ENCODE measurements at places on chromosomes 7 and 10.

GRCh38 chr10:27743012-27743876, 2.4 kb downstream of the MKX start:
- peak; percentile 9 for DNase-seq

- DNase-seq: no peak
These were observed 27.4 kb downstream of the SCART1 start for GRCh38 chr10:133481086-133481643.

DNA sequence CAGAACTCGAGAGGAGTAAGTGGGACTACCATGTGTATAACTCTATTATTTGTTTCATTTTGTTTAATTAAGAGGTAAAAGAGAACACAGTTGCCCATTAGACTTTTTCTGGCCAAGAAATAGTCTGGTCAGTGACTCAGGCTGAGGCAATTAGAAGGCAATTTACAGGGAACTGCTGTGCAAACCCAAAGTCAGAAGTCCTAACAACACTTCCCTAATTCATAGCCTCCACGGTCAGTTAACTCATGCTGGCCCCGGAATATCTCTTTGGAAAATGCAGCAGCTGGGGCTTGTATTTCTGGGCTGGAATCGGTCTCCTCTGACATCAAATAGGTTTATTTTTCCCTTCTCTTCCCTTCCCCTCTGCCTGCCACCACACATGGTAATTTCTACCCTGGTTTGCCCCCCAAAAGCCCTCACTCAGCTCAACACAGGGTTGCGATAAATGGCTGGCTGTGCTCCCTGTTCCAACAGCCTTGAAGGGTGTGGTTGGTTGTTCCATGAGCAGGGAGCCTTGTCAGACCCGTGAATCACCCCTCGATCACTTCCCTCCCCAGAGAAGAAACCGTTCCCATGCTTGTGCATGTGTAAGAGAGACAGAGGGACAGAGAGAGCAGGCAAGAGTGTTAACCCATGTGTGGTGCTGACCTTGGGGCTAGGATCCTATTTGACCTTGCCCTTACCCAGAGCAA, 5.3 kb downstream of the SH3PXD2A start:
- DNase-seq: no peak

DNA sequence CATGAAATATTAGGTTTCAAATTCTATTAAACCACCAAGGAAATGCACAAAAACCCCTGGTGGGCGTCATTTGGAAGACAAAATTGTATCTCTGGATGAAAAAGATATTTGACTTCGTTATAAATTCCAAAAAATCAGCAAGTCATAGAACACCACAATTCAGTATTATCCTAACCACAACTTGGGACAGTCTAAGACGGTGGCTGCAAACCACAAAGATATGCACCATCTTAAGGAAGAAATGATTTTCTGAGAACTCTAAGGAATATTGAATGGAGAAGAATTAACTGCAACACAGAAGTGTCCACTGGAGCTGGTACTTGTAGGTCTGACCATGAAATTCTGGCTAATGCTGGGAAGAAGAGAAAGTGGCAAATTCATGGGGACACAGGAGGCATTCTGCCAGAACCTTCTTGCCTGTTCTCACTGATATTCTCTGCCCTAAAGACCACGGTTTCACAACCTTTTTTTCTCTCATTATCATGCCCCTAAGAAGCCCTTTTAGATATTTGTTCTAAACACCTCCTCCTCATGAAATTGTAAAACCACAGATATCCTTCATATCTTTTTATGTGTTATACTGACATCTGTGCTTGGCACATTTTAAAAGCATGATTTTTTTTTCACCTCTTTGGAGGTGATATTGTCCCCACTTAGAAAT, 92.9 kb downstream of the SFMBT2 start:
- no peak for DNase-seq

DNA sequence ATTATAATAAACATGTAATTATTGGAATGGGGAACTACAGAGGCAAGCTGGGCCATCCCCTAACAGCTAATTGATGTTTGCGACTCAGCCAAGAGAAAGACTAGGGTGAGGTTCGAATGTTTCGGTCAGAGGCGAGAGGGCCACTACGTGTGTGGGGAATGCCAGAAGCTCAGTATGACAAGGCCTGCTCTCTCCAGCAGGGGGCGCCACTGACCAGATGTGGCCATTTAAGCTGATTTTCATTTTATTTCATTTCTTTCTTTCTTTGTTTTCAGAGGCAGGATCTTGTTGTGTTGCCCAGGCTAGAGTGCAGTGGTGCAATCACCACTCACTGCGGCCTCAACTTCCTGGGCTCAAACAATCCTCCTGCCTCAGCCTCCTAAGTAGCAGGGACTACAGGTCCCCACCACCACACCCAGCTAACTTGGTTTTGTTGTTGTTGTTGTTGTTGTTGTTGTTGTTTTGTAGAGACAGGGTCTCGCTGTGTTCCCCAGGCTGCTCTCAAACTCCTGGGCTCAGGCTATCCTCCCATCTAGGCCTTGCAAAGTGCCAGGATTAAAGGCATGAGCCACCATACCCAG, 38.1 kb downstream of the TMEM130 start:
- DNase-seq: no peak

DNA sequence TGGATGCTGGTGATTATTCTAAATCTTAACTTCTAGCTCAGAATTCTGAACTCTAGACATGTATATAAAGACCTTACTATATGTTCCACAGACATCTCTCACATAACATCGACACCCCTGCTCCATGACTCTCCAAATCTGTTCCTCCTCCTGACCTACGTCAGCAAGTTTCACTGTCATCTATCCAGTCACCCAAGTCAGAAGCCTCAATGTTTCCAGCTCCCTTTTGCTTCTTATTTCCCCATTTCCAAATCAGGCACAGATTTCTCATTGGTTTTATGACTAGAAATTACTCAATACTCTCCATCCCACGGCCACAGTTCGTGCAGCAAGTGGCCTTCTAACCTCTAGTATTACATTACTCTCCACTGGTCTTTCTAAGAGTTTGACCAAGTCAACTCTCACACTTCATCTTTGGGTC, 28.5 kb downstream of the EPC1 start:
- DNase-seq: no peak

DNA sequence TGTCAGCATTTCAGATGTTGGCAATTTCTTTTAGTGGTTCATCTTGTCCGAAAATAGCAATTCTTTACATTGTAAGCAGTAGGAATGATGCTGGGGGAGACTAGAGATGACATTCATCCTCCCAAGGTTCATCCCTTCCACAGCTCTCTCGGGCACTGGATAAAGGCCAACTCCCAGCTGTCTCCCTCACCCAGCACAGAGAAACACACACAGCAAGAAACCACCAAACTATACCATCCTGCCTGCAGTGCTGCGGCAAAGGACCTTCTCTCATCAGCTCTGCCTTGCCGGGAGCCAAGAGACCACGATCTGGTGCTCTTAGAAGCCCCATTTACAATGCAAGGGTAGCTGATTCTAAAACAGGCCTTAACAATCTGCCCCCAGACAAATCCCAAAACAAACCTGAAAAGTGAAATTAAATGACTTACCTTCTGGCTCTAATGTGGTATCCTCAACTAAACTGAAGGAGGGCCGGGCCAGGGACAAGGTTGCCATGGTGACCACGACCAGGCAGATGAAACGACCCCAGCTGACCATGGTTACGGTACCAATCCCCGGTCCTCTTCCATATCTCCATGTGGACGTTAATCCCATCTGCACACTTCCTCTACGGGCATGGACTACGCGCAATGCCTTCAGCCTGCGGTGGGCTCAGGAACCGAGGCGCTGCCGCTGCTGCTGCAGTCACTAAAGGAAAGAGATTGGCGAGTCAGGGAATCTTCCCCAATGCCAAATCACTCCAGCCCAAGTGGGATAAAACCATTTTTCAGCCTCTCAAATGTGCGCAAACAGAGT, 4.8 kb downstream of the FGFR2 start:
- DNase-seq: no peak

DNA sequence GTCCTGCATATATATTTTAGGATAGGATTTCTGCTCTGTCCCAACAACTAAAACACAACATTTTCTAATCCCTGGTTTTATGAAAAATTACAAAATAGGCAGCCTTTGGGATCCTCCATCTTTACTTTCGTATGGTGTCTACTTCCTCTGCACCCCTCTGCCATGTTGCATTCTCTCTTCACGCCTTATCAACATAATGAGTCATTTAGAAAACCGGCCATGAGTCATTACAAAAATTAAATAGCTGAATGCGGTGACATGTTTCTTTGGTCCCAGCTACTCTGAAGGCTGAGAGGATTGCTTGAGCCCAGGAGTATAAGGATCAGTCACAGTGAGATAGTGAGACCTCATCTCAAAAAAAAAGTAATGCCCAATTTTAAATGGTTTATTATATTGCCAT, 148.1 kb upstream of the CELF2 start:
- no peak for DNase-seq

DNA sequence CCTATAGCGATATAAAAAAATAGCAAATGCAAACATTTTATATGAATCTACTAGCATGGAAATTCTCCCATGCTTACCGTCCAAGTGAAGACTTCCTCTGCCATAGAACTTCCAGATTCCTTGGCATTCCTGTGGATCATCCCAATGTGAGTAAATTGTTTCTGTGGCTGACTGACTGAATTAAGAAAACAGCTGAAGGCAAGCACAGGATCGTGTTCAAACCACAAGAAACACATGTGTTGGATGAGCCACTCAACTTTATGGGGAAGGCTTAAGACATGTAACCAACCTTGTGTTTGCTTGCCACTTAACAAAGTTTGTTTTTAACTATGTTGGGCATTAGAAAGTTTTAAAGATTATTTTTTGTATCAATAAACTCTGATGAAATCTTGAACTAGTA, 2.6 kb upstream of the MYPN start:
- DNase-seq: no peak

DNA sequence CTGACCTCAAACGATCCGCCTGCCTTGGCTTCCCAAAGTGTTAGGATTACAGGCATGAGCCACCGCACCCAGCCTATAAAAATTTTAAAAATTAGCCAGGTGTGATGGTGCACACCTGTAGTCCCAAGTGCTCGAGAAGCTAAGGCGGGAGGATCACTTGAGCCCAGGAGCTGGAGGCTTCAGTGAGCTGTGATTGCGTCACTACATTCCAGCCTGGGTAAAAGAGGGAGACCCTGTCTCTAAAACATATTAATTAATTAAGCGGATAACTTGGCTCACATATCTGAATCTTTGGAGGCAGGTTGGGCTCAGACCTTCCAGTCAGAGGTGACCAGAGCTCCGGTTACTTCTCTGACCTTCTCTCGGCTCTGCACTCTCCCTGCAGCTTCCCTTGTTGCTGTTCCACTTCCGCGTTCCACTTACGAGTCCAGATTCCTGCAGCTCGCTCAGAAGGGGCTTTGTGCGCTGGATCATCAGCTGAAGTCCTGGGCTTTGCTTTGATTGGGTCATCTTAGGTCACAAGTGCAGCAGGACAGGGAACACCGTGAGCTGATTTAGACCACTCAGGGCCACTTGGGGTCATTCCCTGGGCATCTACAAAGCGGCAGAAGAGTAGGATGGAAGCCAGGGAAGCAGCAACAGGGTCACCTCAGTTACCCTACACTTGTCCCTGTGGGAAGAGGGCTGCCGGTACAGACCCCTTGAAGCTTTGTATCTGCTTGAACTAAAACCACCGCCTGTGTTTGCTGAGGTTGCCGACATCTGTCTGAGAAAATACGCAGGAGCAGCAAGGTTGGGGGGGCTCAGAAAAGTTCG, 2.0 kb upstream of the ARPC1B start:
- DNase-seq: no peak

DNA sequence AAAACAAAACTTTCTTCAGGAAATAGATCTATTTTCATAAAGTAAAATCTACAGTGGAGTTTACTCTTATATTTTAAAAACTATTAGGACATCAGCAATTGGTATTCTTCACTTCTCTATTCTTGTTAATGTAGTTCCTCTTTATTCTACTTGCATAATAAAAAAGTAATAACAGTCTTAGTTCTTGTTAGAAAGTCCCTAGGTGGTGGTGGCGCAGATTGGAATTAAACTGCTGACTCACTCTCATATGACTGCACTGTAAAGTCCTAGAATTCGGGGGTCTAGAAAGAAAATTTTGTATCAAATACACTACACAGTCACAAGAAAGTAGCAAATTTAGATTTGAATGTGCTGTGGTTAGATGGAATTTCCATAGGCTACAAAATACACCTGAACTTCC, 44.6 kb upstream of the TES start:
- DNase-seq: no peak

DNA sequence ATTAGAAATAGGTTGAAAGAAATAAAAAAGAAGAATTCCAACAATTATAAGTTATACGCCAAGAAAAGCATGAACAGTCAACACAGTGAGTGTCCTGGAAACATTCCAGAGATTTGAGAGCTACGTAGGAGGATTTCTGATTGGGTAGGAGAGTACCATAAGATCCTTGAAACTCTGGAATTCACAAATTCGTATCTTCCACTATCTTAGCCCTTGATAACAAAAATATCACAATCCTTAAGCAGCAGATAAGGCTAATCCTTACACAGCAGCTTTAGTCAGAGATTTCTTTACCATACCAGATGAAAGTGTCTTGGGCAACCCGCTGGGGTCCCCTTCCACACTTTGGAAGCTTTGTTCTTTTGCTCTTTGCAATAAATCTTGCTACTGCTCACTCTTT, 8.2 kb downstream of the TPK1 start:
- no peak for DNase-seq

GRCh38 chr7:151769188-151769821, 107.6 kb downstream of the PRKAG2 start:
- DNase-seq: no peak

GRCh38 chr7:99112097-99112496, 31.8 kb downstream of the SMURF1 start:
- DNase-seq: no peak

DNA sequence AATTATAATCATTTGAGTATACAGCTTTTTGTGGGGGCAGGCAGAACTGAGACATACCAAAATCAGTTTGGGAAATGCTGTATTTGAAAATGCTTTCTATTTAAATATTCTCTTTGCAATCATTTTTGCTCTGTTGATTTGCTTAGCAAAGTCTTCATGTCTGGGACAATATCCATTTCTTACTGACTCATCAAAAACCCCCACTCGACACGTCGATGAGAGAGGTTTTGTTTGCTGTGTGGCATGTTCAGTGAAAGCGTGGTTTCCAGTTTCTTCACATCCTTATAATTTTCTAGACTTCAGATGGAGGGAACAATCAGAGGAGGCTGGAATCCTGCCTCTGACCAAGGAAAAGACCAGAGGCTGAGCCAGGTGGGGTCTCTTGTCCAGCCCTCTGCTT, 28.9 kb downstream of the HTRA1 start:
- no peak for DNase-seq

DNA sequence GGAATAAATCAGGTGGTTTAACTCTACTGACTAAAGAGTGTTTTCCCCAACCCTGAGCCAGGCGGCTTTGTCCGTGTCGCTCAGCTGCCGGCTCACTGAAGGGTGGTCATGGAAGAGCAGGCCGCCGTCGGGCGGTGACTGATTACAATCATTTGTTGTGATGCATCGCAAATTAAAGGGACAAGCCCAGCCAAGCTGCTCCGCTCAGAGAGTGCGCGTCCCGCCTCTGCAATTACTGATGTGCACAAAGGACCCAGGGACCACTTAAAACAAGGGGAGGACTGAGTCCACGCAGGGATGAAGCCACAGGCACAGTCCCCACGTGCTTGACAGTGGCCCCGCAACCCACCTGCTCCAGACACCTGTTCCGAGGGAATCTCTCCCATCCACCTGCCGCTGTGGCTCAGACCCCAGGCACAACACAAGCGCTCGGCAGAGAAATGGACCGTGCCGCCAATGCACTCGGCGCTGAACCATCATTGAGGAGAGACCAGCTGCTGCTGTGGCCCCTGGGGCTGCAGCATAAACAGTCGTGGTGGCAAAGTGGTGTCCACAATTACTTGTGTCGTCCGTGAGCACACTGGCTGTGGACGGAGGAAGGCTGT, 526.5 kb downstream of the PTPRN2 start:
- no peak for DNase-seq

- no peak for DNase-seq
These were observed 77.5 kb upstream of the ADAM12 start for GRCh38 chr10:126465771-126466170.

Measured in NCI-H526 treated with DMSO at 0.1 percent for 48 hours (cell line).